ENCODE measurements at places on chromosomes 2 and 18. TPM values are rescaled to one million over a fixed set of nuclear protein-coding genes. Genes with fewer than 3 reads are reported as not detected.
A peak's percentile ranks its signal among the peaks of the same experiment; 100 is the strongest.

The AGFG1 gene
- total RNA-seq = 56.6 TPM

The PARD3B gene
- 6.4 TPM for total RNA-seq

- DNase-seq = no peak
Observed at GRCh38 chr2:135926605-135927004, 50.4 kb upstream of the MCM6 start.

DNA sequence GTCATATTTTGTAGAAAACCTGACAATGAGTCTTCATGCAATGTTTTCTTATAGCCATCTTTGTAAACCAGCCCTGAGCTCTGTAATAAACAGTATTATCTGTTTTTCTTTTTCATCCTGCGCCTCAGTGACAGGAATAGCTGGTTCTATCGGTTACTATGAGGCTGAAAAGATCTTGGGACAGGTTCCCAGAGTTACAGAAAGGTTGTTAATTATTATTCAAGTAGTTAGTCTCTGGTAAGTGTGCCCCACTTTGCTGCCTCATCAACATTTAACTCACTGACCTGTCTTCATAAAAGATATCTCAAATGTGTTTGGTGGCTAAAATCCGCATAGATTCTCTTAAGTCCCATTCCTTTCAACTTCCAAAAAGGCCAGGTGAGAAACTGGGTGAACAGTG, 18.6 kb downstream of the ACAA2 start:
- no peak for DNase-seq

GRCh38 chr2:135052997-135053474, 944 bp downstream of the RAB3GAP1 start:
- no peak for DNase-seq

DNA sequence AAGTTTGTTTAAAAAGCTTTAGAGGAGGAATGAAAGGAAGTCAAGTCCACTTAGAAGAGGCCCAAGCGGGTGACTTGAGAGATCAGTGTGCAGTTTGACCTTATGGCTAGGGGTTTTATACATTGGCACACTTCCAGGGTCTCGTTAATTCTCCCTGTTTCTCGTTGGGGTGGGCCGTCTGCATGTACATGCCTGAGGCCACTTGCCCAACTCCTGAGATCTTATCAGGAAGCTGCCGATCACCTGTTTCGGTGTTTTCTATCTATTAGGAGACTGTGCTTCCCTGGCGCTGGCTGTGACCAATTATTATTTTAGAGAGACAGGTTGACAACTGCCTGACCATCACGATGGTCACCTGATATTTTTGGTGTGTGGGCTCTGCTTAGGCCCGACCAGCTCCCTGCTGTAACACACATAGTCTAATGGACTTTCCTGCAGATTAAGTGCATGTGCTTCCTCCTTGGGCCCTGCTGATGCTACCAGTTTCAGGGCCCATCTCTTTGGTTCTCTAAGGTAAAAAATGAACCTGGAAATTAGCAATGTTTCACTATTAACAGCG, 31.0 kb upstream of the MSH6 start:
- DNase-seq = no peak

The OSBPL1A gene
- total RNA-seq = 13.9 TPM

The FAM110C gene
- total RNA-seq = 0.39 TPM

The GATA6 gene
- total RNA-seq = 0.51 TPM

The MSTN gene
- 0.13 TPM for total RNA-seq

The IL18R1 gene
- 0.25 TPM for total RNA-seq

DNA sequence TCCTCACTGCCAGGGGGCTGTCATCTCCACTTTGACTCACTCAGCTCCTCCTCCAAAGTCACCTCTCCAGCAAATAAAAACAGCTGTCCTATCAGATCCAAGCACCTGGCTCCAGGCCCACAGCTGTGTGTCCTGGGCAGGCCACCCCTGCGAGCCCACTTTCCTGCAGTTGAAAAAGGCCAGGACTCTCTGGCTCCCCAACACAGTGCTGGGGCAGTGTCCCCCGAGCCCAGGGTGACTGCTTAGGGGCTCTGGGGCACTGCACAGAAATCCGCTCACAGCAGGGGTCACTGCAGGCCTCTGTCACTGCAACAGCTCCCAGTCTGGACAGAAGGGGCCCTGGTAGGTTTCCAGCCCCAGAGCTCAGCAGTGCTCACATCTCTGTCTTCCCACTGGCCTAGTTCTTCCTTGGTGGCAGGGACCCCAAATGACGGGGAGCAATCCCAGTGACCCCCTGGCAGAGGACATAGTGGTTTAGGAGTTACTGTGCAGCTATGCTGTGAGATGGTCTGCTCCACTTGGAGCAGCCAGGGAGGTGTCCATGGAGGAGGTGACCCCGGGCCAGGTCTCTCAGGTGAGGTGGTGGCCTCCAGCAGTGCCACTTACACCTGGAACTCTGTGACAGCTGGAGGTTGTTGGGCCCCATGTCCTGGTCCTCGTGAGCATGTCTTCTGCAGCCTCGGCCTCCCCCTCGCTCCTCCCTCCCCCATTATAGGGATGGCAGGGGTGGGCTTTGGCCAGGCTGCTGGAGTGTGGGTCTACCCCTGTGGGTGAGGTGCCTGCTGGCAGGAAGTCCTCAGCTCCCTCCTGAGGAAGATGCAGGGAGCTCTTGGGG, 35.5 kb downstream of the HS6ST1 start:
- no peak for DNase-seq

DNA sequence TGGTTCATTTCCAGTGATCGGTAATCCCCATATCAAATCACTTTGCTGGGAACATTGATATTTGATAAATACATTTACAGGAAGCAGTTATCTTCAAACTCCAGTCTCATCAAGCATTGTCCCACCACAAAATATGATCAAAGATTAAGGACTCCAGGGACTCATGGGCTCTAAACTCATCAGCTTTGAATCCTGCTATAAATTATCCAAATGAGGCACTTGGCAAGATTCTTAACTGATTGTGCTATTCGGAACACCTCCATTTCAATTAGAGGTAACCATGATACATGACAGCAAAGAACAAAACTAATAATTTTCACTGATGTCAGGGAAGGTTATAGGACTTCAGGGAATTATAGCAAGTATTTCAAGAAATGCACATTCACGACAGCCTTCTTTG, 1088.1 kb upstream of the PIK3C3 start:
- no peak for DNase-seq

DNA sequence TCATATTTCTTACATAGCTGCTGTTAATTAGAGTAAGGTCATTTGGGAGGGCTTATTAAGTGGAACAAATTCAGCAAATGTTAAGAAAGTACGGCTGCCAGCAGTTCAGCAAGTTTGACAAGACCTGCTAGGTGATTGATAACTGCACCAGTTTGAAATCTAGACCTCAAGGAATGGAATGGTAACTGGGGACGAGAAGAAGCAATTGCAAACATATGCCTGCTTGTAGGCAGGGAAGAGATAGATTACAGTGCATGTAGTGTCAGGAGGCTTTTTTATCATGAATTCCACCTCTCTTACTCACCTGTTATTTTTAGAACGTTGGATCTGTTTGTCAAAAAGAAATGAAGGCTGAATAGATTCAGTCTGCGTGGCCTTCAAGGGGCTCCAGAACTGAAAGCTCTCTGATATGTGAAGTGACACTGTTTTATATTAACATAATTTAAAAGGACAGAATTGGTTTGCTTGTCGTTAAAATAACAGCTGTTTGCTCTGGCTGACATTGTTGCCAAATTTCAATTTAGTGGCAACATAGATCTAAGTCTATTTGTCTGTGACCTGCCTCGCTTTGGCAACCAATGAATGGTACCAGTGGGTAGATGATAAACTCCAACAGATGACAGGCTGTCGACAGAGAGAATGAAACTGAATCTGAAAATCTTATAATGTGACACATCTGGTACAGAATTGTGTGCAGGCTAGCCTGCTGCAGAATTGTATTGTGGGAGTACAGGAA, 199.3 kb downstream of the ZNF407 start:
- peak; percentile 39 for DNase-seq

DNA sequence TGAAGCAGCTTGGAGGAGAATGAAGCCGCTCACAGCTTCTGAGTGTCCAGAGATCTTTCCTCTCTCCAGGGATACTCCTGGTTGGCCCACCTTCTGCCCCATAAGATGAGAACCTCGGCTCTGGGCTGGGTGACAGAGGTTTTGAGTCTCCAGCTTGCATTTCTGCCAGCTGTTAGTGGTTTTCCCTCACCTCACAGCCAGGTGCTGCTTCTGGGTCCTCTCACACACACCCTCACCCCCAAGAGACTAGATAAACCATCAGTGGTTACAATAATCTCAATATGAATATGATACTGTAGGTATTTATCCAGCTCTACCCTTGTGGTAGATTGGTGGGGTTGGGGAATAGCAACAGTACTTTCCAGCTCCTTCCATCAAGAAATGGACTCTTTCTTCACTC, 161.7 kb upstream of the SIX3 start:
- no peak for DNase-seq

DNA sequence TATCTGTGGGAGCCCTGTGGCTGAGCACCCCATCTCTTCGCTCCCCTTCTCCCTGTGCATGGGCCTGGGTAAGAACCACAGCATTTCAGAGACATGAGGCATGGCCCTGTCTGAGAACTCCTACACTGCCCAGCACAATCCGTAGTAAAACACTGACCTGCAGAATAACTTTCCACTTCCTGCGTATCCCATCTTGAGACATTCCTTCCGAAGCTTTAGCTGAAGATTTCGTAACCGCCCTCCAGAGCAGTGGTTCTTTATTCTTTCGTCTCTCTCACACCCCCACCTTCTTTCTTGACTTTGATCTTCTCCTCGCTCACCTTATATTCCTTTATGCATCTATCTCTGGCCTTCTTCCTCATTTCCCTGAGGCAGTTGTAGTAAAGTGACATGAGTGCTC, 381.1 kb downstream of the HRH4 start:
- no peak for DNase-seq

The FHOD3 gene
- under 0.01 TPM for total RNA-seq

The BOLL gene
- total RNA-seq = not detected

DNA sequence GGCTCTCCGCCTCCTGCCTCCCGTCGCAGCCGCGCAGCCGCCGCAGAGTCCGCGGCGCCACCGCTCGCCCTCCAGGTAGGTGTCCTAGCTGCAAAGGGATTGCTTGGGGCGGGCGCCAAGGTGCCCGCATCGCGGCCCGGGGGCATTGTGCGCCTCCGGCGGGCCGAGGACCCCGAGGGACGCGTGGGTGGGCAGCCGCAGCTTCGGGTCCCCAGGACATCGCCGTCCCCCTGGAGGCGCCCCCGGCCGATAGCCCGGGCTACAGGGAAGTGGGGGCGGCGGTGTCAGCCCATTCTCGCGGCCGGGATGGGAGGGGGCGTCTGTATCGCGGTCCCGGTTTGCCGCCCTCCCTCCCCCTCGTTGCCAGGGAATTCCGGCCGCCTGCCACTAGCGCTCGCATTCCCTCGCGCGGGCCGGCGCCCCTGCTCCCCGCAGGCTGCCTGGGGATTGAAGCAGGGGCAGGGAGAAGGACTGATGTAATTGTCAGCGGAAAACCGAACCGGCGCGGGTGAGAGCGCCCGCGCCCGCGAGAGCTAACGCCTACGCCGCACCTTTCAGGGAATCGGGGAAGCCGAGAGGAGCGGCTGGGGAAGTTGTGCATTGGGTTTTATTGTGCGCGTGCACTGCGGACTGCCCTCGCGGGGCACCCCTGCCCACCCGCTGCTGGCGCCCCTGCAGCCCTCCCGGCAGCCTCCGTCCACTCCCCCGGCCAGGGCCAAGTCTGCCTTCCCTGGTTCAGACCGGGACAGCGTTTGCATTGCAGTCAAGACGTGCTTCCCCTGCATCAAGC, 483 bp downstream of the OSBPL6 start:
- peak; percentile 56 for DNase-seq

GRCh38 chr2:162244541-162245031, 1.3 kb upstream of the FAP start:
- peak; percentile 89 for DNase-seq

DNA sequence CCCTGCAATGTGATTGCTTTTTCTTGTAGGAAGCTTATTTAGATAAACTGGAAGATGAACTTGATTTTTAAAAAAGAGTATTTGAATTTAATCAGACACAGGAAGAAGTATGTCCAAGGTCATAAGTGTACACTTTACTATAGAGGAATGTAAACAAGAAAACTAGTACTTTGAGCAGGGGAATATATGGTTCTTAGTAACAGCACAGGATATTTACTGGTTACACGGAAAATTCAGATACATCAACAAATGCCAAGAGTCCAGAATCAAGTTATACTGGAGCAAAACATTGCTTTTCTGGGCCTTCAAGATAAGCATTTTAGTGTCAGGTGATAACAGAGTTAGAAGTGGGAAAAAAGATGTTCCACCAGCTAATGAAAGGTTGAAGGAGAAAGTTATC, 75.5 kb downstream of the EFEMP1 start:
- DNase-seq = no peak

The STK36 gene
- 4.7 TPM for total RNA-seq

The IL1F10 gene
- total RNA-seq = not detected

- DNase-seq = no peak
Observed at GRCh38 chr2:214050731-214051130, 360.1 kb upstream of the VWC2L start.

DNA sequence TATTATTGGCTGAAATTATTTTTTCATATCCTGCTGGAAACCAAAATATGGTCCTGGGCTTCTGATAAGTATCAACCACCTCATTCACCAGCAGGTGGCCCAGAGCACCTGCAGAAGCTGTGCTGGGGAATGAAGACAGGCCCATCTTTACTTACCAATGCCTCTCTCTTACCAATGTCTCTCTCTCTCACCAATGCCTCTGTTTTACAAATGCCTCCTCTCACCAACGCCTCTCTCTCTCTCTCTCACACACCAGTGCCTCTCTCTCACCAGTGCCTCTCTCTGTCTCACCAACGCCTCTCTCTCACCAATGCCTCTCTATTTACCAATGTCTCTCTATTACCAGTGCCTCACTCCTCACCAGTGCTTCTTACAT, 2.3 kb upstream of the MAL start:
- no peak for DNase-seq

DNA sequence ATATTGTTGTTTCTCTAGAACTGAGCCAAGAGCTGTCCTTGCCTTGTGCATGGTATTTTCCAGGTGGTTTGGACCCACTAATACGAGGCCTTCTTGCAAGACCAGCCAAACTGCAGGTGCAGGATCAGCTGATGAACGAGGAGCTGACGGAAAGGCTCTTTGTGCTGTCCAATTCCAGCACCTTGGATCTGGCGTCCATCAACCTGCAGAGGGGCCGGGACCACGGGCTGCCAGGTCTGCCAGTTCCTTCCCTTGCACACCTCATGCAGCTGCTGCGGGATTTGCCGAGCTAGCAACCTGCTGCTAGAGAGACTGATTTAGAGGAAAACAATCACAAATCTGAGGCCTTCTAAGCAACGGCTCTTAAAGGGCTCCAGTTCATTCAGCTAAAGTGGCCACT, 74.5 kb downstream of the TPO start:
- DNase-seq = no peak

- no peak for DNase-seq
Observed at GRCh38 chr2:64605026-64605471, 48.7 kb downstream of the SERTAD2 start.

GRCh38 chr2:12457831-12458230, 258.9 kb upstream of the TRIB2 start:
- DNase-seq = no peak

Measured in dermis microvascular lymphatic vessel endothelial cell (primary cell).